ENCODE measurements at places on chromosomes 13 and 19.

- no peak for DNase-seq
Observed at GRCh38 chr13:67421475-67421874, 191.3 kb upstream of the PCDH9 start.

GRCh38 chr19:18637673-18638630, 1.1 kb downstream of the KLHL26 start:
- DNase-seq = no peak

DNA sequence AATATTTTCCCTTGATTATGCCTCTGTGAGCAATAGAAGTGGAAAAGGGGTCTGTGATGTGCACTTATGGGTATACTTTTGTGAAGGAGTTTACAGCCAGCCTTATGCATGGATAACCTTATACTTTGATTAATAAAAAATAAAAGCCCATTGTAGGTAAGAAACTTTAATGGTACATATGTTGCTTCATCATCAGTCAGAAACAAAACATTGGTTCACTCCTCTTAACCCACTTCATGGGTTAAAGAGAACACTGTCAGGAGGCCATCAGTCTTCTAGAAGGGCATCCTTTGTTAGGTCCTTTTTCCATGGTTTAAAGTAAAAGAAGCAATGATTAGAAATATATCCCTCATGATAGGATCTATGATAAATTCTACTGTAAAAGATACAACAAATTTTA, 952.1 kb upstream of the MIR17HG start:
- DNase-seq = no peak

DNA sequence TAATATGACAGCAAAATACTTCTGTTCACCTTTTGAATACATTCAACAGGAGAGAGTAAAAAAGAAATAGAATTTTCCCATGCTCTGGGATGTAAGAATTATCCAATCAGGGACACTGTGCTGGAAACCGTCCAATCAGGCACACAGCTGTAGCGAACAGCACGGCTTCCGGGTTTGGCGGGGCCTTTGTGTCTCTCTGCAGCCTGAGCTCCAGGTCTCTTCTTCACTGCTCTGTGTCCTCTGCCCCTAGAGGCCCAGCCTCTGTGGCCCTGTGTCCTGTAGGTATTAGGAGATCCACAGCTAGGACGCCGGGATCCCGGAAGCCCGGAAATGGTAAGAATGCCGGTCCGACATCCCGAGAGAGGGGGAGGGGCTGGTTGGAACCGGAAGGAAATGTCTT, 92.7 kb downstream of the ZNF737 start:
- no peak for DNase-seq

- no peak for DNase-seq
Observed at GRCh38 chr19:3441089-3441985, 39.0 kb downstream of the SMIM24 start.

GRCh38 chr19:30666301-30666803, 294.2 kb downstream of the ZNF536 start:
- DNase-seq = peak; percentile 37

DNA sequence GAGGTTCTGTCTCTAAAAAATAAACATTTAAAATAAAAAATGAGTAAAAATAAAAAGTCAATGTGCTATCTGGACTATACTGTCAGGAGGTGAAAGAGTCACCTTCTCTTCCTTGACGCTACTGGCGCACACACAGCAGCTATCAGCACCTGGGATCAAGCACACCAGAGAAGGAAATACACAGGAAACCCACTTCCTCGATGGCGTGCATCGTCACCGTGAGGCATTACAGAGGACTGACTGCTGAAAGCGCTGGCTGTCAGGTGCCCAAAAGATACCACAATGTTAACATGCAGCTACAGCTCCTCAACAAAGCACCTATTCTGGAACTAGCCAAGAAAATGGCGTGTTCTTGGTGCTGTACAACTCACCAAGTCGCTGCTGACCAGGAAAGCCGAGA, 6.1 kb downstream of the SLC35E1 start:
- peak; percentile 42 for DNase-seq

GRCh38 chr13:97440598-97441170, 6.7 kb downstream of the RAP2A start:
- DNase-seq = no peak

- DNase-seq = no peak
Observed at GRCh38 chr19:30336290-30336689, 35.9 kb upstream of the ZNF536 start.

- no peak for DNase-seq
Observed at GRCh38 chr13:49802426-49802825, 9.9 kb upstream of the KPNA3 start.

- no peak for DNase-seq
Observed at GRCh38 chr13:42832341-42833096, 51.1 kb downstream of the FAM216B start.

GRCh38 chr19:17159466-17160393, 55.4 kb upstream of the USE1 start:
- no peak for DNase-seq

DNA sequence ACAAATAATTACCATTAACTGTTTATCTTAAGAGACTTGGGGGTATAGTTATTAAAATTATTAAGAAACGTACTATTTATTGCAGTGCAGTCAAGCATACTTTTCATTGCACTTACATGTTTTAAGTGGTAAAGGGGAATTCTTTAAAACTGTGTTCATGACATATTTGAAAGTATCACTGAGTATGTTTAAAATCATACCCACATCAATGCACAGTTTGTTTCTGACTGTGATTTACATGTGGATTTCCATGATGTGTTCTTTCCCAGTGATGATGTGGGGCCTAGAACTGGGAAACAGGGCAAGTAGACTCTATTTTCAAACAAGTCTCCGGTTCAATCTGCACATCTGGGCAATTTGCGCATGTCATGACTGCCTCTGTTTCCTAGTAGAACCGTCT, 340.5 kb upstream of the OBI1 start:
- DNase-seq = no peak

DNA sequence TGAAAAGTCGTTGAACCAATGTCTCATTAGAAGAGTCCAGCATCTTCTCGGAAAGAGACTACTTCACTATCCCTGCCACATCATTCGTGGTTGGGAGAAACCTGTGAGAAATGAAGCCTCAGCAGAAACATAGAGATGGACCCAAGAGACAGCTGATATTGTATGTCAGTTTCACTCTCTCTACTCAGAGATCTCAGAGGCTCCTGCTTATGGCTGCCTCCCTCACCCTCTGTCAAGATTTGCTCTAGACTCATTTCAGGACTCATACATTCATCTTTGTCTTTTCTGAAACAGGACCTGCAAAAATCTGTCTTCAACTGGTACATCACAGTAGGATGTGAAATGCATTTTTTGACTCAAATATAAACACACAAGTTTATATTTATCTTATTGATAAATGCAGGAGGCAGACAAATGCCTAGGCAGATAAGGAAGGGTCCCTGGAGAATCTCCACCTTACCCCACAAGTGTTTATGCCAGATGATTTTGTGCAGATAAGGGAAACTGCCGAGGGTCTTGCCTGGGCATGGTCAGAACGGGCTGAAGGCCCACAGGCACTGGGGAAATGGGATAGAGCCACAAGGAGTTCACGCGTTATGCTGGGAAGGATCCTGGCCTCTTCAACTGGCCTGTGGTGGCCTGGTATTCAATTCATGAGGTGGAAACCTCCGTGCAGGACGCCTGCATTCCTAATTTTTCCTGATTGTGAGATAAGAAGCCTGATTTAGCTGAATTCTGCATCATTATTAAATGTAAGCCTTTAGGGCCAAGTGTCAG, 1834.0 kb upstream of the PCDH20 start:
- no peak for DNase-seq

- DNase-seq = no peak
Observed at GRCh38 chr13:41995946-41996345, 35.0 kb upstream of the VWA8 start.

- no peak for DNase-seq
Observed at GRCh38 chr19:31347354-31347753, 1.9 kb downstream of the TSHZ3 start.

- DNase-seq = no peak
Observed at GRCh38 chr13:107220245-107220644, 652.3 kb upstream of the ARGLU1 start.

- DNase-seq = no peak
Observed at GRCh38 chr13:97372936-97373335, 61.0 kb upstream of the RAP2A start.

DNA sequence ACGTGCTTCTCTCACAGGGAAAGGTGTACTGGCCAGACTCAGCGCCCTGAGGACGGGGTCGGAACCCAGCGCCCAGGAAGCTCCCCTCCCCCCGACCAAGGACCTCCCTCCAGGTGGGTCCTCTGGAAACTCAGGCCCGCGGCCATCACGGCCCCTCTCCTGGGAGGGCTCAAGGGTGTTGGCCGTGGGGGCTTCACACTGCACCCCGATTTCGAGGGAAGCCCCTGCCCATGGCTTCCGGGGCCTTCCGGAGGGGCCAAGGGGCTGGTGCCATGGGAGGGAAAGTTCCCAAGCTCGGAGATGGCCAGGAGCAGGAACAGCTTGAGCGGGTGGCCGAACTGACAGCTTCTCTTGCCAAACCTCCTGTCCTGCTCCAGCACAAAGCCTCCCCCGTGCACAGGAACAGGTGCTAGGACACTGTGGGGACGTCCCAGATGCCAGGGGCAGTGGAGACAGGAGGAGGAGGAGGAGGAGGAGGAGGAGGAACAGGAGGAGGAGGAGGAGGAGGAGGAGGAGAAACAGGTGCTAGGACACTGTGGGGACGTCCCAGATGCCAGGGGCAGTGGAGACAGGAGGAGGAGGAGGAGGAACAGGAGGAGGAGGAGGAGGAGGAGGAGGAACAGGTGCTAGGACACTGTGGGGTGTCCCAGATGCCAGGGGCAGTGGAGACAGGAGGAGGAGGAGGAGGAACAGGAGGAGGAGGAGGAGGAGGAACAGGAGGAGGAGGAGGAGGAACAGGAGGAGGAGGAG, 10.0 kb downstream of the SBNO2 start:
- no peak for DNase-seq

DNA sequence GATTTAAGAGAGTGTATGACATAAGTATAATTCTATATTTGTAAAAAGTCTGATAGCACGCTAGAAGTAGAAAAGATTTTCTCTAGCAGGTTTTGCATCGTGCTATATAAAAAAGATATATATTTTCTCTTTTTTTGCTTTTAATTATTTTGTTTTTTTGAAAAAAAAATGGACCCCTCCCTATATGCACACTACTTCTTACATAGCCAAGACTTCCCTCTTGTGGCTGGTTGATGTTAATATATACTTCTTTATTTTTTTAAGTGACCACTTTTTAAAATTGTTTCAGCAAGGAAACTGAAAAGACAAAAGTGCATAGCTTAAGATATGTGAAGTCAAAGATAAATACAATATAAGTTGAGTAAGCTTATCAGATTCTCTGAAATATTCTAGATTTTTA, 1202.8 kb downstream of the DIAPH3 start:
- DNase-seq = no peak

GRCh38 chr13:22263185-22263584, 592.3 kb downstream of the FGF9 start:
- DNase-seq = no peak

GRCh38 chr13:85255978-85256377, 543.2 kb downstream of the SLITRK6 start:
- DNase-seq = no peak

GRCh38 chr13:46126552-46127357, 21.9 kb upstream of the CPB2 start:
- peak; percentile 69 for DNase-seq

- DNase-seq = no peak
Observed at GRCh38 chr19:47097396-47098201, 16.0 kb downstream of the ZC3H4 start.

DNA sequence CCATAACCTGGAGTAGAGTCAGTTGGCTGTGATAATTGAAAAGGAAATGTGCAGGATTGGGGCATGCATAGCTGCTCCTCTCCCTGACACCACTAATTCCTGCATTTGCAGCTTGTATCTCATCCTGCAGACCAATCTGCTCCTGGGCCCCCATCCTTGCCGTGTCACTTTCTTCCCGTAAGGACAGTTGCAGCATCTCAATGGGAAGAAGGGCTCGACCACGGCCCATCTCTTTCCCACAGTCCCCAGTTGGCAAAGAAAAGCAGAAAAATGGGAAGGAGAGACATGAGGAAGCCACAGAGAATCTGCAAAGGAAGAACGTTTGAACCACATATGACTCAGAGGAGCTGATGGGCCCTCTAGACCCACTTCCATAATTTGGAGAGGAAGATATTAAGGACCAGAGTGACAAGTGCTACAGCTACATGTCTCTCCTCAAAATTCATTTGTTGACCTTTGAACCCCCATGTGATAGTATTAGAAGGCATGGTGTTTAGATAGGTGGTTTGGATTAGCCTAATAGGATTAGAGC, 1.8 kb upstream of the SIGLEC12 start:
- DNase-seq = no peak

Measured in activated naive CD4-positive, alpha-beta T cell treated with anti-CD3 and anti-CD28 coated beads, Interleukin-2, amount 50 U/mL, for 16 hours (primary cell).